ENCODE measurements at places on chromosomes 7 and 10.
A peak's percentile ranks its signal among the peaks of the same experiment; 100 is the strongest.

- DNase-seq = no peak
Observed at GRCh38 chr7:45435846-45436245, 138.3 kb upstream of the ADCY1 start.

- DNase-seq = no peak
Observed at GRCh38 chr10:86260564-86260963, 106.0 kb downstream of the GRID1 start.

DNA sequence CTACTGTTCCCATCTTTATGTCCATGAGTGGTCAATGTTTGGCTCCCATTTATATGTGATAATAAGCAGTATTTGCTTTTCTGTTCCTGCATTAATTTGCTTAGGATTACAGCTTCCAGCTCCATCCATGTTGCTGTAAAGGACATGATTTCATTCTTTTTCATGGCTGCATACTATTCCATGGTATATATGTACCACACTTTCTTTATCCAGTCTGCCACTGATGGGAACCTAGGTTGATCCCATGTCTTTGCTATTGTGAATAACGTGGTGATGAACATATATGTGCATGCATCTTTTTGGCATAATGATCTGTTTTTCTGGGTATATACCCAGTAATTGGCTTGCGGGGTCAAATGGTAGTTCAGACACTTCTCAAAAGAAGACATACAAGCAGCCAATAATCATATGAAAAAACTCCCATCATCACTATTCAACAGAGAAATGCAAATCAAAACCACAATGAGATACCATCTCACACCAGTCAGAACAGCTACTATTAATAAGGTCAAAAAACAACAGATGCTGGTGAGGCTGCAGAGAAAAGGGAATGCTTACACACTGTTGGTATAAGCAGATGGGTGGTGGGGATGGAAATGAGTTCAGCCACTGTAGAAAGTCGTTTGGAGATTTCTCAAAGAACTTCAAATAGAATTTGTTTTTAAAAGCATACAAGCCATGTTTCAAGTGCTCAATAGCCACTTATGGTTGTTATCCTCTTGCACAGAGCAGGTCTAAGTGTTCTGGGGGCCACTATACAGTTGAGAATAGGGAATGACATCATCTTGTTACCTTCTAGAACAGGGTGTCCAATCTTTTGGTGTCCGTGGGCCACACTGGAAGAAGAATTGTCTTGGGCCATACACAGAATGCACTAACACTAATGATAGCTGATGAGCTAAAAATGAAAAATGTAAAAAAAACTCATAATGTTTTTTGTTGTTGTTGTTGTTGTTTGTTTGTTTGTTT, 23.2 kb upstream of the SDK1 start:
- no peak for DNase-seq

GRCh38 chr10:124977648-124978375, 35.9 kb downstream of the ZRANB1 start:
- no peak for DNase-seq

DNA sequence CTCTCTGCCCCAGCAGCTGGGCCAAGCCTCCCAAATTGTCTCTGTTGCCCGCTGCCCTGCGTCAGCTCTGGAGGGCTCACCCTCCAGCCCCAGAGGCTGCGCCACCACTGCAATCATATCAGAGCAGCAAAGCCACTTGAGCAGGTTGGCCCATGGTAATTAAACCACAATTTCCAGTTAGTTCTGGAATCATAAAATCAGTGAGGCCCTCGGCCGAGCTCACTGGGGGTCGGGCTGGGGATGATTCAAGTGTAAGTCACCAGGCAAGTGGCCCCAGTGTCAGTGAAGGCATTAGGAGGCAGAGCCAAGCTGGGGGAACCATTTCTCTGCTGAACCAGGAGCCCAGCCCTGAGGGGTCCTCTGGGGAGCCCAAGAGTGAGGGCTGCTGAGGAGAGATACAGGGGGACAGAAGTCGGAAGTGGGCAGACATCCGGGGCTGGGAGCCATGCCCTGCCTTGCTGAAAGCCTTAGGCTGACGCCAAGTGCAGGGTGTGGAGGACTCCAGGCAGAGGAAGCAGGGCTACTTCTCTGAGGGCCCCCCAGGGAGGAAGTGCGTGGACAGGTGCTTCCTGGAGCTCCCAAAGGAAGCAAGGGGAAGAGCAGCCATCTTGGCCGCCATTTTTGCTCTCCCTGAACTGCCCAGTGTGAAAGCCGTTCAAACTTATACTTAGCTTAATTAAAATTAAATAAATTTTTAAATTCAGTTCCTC, 29.5 kb upstream of the SLC29A3 start:
- DNase-seq = no peak

DNA sequence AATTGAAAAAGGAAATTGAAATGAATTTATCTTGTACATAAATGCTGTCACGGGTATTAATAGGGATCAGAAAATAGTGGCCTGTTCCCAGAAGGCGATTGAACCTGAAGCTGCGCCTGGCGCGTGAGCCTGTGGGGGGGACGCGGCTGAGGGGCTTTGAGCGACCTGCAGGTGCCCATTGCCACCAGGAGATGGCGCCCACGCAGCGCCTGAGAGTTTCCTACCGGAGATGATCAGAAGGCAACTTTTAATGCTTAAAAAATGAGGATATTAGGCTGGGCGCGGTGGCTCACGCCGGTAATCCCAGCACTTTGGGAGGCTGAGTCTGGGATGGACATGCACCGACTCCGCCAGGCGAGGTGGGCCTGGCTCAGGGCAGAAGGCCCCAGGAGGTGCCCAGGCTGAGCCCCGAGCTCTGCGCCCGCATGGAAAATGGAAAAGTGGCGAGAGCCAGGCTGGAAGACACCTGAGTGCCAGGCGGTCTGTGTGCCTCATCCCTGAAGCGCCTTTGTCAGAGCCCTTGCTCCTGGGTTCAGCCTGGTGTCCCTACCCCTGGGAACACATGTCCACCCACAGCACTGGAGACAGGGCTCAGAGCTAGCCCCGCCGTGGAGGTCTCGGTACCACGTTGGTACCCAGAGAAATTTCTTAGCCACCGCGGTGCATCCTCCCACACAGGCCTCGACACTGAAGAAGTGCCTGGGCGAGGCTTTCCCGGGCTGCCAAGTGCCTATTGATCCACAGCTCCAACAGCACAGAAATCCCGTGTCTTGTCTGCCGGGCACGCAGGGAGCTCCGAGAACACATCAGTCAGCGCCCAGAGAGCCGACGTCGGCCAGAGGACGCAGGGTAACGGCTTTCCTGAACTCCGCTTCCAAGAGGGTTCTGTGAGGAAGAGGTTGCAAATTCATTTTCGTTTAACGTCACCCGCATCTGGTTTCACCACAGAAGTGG, 117.4 kb downstream of the INPP5A start:
- DNase-seq = no peak

- DNase-seq = no peak
Observed at GRCh38 chr10:60517805-60518204, 128.1 kb upstream of the ANK3 start.

GRCh38 chr7:100489824-100490223, 6.1 kb downstream of the NYAP1 start:
- peak; percentile 51 for DNase-seq

GRCh38 chr7:5528071-5528814, 104.6 kb upstream of the TNRC18 start:
- DNase-seq = no peak

DNA sequence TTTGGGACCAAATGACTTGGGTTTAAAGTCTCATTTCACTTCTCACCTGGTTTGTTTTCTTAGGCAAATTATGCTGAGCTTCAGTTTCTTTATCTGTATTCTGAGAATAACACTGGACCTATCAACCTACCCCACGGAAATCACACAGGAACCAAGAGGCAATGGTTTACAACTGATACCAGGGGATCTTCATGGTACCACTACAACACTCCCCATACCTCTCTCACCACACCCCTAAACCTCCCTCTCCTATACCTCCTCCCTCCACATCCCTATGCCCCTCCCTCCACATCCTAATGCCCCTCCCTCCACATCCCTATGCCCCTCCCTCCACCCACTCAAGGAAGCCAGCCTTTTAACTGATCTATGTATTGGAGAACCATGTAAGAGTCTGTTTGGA, 9.9 kb downstream of the FAM204A start:
- no peak for DNase-seq

GRCh38 chr10:123681285-123681684, 15.1 kb downstream of the GPR26 start:
- DNase-seq = no peak

DNA sequence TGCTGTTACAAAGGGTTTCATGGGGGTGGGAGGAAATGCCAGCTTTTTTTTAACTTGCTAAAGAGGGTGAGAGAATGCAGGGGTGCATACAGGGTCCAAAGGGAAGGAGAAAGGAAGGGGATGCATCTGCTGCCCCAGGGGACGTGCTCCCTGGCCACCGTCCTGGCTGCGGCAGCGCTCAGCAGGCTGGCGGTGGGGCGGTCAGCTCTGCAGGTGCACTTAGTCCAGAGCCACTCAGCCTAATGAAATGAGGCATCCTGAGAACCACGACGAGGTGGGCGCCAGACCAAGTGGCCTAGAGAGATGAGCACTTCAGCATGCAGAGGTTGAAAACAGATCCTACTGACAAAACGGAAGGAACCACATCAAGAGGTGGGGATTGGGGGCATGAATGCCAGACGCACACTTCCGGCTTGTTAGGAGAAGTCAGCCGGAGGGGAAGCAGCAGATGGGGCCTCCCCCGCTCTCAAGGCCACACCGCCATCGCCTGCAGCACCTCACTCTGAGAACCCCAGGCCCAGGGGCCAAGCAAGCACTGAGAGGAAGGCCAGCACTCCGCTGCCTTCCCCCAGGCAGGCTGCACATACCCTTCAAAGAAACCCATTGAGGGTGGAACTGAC, 94.5 kb downstream of the MAD1L1 start:
- no peak for DNase-seq

DNA sequence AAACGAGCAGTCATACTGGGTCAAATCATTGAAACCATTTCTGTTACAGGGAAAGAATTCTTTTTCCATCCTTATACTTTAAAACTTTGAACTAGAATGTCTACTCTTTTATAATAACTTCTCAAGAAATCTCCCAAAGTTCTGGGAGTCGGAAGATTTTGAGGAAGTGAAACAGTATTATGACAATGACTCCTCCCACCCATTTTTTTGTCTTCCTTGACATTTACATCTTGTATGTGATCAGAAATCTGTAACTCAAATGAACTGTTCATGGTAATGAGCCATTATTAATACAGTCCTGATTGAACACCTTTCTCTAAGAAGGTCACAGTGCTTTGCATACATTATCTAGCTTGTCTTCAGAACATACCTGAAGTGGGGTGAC, 227.4 kb downstream of the CELF2 start:
- no peak for DNase-seq

GRCh38 chr7:137881607-137882260, 35.0 kb upstream of the DGKI start:
- no peak for DNase-seq

GRCh38 chr10:119283818-119284217, 76.4 kb downstream of the GRK5 start:
- DNase-seq = no peak

DNA sequence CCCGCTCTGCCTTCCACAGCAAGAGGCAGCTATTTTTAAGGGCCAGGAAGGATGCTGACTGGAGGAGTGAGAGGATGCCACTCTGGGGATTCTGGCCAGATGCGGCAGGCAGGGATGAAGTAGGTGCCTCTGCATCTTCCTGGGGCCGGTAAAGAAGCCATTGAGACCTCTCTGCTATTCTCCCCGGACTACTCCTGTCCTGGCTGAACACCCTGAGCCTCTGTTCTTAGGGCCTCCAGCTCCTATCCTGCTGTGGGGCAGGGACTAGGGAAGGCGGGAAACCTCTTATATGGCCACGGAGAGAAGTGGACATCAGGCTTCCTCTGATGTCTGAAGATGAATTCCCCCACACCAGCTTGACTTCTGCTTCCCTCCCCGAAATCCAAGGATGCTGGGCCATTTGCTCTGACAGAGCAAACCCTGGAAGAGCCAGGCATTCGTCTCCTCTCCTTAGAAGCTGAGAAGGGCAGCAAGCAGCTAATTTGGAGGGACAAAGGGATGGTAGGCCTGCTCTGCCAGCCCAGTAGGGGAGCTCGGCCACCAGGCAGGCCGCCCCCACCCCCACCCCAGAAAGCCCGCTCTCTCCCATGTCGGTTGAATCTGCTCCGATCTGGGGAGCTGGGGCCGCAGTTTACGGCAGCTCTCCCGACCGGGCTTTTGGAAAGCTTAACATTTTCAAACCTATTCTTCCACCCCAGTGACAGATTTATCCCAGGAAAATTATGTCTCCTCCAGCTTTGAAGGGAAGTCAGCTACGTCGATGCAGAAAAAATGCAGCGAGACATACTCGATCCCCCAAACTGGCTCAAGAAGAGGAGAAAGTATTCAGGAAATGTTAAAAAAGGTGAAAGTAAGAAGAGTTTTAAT, 2.8 kb downstream of the FGF8 start:
- DNase-seq = no peak

DNA sequence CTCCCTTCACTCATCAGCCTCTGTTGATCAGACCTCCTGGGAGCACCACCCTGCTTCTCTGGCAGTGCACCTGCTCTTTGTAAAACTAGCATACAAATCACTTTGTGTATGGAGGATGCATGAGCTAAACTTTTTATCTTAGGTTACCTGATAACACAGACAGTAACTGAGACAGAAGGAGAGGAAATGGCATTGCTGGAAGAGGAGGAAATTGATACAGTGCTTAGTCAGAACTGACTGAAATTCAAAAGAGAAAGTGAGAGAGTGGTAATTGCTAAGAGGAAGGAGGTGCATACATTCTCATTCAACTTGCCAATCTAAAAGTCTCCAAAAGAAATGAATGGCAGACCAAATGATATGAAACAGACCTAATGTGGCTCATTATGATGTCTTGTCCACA, 1120.7 kb downstream of the GATA3 start:
- no peak for DNase-seq

GRCh38 chr10:31808258-31809218, 120.1 kb downstream of the ARHGAP12 start:
- DNase-seq = peak; percentile 33

DNA sequence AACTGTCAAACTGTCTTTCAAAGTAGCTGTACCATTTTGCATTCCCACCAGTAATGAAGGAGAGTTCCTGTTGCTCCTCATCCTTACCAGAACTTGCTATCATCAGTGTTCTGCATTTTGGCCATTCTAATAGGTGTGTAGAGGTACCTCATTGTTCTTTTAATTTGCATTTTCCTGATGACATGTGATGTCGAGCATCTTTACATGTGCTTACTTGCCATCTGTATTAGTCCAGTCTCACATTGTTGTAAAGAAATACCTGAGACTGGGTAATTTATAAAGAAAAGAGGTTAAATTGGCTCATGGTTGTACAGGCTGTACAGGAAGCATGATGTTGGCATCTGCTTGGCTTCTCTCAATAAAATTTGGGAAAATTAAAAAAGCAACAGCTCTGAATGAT, 38.7 kb upstream of the EEPD1 start:
- DNase-seq = no peak

GRCh38 chr7:76165106-76165972, 36.4 kb upstream of the SRRM3 start:
- no peak for DNase-seq
